Hypothalamus (tissue), 51 donors: ENCODE measurements at places on chromosomes 16 and 17.

- no peak for DNase-seq
Measured at GRCh38 chr16:27756206-27756970, 206.4 kb downstream of the KATNIP start.

GRCh38 chr16:14371778-14372431 lies 258.2 kb downstream of the PARN start:
- no peak for DNase-seq

DNA sequence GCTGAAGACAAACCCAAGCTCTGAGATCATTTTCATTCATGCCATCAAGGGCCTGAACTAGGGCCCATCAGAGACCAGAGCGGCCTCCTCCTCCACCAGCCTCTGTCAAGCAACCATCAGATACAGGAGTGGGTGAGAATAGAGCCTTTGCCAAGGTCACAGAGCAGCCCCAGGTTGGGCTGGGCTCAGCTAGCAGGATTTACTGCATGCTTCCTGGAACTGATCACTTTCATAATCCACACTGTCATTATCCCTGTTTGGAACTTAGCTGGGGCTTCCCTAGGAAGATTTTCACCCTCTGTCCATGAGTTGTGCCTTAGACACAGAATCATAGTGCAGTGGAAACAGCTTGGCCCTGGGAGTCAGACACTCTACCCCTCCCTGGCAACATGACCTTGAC lies 5.1 kb downstream of the MT4 start:
- no peak for DNase-seq

- DNase-seq = no peak
Measured at GRCh38 chr16:23129686-23130085, 19.6 kb downstream of the USP31 start.

DNA sequence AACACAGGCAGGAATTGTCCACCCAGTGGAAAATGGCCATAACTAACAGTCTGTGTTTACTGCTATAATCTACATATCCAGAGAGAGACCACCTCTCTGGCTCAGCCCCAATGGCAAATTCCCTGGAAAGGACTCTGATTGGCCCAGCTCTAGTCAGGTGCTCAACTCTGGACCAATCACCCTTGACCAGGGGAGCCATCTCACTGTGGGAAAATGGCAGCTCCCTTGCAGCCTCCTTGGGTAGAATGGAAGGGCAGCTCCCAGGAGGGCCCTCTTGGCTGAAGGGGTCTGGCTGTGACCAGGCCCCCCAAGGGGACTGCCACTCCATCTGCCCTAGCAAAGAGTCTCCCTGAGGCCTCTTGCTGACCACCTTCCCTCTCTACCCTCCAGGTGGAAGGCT lies 3.1 kb downstream of the ALOX15B start:
- no peak for DNase-seq
